Right lobe of liver (tissue), 6 donors: ENCODE measurements at places on chromosomes 2 and 18. TPM values are rescaled to one million over a fixed set of nuclear protein-coding genes. Genes with fewer than 3 reads are reported as not detected.

The NT5DC4 gene
- not detected for total RNA-seq

DNA sequence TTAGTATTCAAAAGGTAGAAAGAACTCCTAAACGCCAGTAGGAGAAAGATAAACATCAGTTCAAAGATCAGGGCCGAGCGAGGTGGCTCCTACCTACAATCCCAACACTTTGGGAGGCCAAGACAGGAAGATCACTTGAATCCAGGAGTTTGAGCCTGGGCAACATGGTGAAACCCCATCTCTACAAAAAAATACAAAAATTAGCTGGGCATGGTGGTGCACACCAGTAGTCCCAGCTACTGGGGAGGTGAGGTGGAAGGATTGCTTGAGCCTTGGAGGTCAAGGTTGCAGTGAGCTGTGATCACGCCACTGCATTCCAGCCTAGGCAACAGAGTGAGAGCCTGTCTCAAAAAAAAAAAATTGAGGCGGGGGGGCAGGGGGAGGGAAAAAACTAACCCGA lies 40.6 kb downstream of the MBOAT2 start:
- no peak overlapping the region for H3K27ac ChIP-seq
- no peak for DNase-seq
- H3K27me3 ChIP-seq = no peaks in the 10 kb centered on the region
- H3K4me1 ChIP-seq = no peaks in the 10 kb centered on the region

The EVA1A gene
- 30.6 TPM for total RNA-seq

The HRH4 gene
- total RNA-seq = 0.06 TPM

The RAB1A gene
- total RNA-seq = 90.5 TPM

DNA sequence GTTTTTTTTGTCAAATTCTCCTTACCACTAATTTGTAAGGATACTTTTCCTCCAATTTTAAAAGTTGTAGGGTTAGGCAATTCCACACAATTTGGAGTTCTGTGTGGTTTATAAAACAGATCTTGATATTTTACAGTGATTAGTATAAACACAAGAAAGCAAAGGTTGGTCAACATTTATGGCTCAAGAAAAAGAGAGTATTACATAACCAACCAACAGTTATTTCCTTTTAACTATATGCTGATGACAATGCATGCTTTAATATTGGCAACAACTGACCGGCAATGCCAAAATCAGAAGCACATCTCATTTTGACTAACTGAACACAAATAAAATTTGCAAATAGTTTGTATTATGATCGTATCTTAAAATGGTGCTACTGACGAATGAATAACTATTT lies 137.2 kb downstream of the CDH2 start:
- no peak overlapping the region for H3K27ac ChIP-seq
- no peak for DNase-seq
- no peaks in the 10 kb centered on the region for H3K4me1 ChIP-seq
- no peaks in the 10 kb centered on the region for H3K27me3 ChIP-seq
- H3K36me3 ChIP-seq = no peaks in the 10 kb centered on the region

GRCh38 chr2:197140045-197140444 lies 170.5 kb downstream of the ANKRD44 start:
- no peak overlapping the region for H3K27ac ChIP-seq
- no peaks in the 10 kb centered on the region for H3K4me1 ChIP-seq
- H3K36me3 ChIP-seq = no peaks in the 10 kb centered on the region
- no peak overlapping the region for H3K4me3 ChIP-seq
- no peaks in the 10 kb centered on the region for H3K27me3 ChIP-seq
- DNase-seq = no peak

- H3K27ac ChIP-seq = peak overlapping the region; percentile 84
- no peaks in the 10 kb centered on the region for H3K4me1 ChIP-seq
- H3K36me3 ChIP-seq = no peaks in the 10 kb centered on the region
- H3K27me3 ChIP-seq = no peaks in the 10 kb centered on the region
These were observed 15.9 kb downstream of the ATP8B1 start for GRCh38 chr18:57787068-57787685.
